Hypothalamus (tissue), 51 donors: ENCODE measurements at places on chromosomes 4 and X.

- no peak for DNase-seq
These were observed 4.3 kb downstream of the DMD start for GRCh38 chrX:33207056-33207455.

GRCh38 chr4:88106205-88106604, 52.2 kb downstream of the ABCG2 start:
- no peak for DNase-seq

DNA sequence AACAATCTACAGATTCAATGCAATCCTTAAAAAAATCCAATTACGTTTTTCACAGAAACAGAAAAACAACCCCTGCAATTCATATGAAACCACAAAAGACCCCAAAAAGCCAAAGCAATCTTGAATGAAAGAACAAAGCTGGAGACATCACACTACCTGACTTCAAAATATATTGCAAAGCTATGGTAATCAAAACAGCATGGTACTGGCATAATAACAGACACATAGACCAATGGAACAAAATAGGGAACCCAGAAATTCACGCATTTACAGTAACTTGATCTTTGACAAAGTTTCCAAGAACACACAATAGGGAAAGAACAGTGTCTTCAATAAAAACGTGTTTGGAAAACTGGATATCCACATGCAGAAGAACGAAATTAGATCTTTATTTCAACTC, 14.6 kb downstream of the MGAT4D start:
- no peak for DNase-seq

DNA sequence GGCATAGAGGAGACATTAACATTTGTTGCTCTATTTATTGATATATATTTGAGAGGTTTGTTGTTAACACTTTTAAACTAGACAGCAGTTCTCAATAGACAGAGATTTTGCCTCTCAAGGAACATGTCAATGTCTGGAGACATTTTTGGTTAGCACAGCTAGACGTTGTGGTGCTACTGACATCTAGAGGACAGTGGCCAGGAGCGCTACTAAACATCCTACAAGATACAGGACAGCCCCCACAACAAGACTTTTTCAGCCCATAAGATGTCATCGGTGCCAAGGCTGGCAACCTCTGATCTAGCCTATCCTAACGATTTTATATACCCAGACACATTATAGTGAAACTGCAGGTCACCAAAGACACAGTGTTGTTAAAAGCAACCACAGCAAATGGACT, 18.4 kb upstream of the CTSO start:
- no peak for DNase-seq

DNA sequence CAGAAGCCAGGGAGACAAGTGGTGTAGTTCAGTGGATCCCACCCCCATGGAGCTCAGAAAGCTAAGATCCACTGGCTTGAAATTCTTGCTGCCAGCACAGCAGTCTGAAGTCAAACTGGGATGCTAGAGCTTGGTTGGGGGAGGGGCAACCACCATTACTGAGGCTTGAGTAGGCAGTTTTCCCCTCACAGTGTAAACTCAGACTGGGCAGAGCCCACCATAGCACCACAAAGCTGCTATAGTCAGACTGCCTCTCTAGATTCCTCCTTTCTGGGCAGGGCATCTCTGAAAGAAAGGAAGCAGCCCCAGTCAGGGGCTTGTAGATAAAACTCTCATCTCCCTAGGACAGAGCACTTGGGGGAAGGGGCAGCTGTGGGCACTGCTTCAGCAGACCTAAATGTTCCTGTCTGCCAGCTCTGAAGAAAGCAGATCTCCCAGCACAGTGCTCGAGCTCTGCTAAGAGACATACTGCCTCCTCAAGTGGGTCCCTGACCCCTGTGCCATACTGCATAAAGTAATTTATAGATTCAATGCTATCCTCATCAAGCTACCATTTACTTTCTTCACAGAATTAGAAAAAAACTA, 163.2 kb downstream of the HHIP start:
- DNase-seq, result no peak

DNA sequence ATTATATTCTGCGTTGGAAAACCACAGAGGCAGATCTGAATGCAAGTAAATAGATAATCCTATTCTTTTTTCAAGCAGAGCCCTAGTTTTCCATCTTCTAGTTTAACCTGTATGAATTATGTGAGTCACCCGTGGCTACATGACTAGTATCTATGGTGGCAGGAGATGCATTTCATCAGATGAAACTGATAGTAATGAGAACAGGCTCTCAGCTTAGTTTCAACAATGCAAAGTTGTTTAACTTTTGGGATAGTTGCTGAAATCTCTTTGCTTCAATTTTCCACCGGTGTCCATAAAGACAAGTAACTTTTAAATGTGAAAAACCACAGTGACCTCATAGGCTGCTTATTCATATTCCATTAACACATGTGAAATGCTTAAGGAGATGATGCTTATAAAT, 1317.4 kb upstream of the TENM3 start:
- DNase-seq, result no peak

DNA sequence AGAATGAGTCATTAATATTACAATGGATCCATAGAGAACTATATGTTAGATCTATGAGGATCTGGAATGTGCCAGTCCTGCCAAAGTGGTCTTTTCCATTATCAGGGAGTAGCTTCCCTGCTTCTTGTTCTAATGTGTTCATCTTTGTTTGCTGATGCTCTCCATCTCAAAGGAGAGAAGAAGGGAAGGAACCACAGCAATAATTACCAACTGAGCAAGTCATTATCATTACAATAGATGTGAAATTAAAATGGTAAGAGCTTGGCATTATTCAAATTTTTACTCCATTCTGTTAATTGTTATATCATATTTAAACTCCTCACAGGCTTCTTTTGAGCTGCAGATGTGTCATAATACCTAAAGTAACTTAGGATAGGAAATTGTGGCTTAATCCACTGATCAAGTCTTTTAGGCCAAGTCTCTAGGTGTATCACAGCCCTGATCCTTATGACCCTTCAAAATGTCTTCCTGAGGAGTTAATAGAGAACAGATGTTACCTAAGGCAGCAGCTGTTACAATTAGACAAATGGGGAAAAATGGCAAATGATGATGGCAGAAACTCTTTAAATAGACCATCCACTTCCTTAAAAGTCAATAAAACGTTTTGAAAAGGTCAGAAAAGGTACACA, 1492.7 kb upstream of the IGFBP7 start:
- DNase-seq, result no peak

DNA sequence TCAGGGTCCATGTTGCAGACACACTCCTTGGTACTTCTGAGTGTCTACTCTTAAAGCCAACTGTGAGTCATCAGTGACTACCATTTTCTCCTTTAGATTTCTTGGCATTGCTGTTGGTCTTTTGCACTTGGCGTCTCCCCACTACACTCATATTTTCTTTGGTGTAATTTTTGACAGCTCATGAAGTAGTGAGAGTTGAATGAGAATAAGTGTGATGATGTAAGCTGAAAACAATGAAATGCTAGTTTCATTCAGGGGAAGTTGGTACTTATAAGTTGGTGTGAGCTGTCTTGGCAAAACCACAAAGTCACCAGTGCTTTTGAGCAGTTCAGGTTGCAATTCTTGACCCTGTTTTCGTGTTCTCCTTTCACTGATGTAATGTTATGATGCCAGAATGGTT, 142.9 kb upstream of the ARX start:
- no peak for DNase-seq
